ENCODE measurements at places on chromosomes 1 and 21.

DNA sequence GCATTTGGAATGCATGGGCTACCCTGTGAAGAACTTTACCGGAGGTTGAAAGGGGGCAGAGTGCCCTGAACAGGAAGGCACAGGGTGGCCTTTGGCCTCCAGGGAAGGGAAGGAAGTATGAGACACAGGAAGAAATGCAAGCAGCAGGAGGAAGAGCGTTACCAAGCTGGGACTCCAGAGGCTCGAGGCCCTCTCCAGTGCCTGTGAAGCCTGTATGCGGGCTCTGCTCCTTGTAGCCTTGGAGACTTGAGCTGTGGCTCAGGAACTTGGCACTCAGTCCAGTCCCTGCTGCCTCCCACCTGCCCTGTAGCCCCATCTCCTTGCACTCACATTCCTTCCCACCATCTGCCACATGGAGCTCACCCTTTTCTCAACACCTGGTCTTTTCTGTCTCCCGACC lies 33.5 kb upstream of the RNF19B start:
- DNase-seq, result no peak

DNA sequence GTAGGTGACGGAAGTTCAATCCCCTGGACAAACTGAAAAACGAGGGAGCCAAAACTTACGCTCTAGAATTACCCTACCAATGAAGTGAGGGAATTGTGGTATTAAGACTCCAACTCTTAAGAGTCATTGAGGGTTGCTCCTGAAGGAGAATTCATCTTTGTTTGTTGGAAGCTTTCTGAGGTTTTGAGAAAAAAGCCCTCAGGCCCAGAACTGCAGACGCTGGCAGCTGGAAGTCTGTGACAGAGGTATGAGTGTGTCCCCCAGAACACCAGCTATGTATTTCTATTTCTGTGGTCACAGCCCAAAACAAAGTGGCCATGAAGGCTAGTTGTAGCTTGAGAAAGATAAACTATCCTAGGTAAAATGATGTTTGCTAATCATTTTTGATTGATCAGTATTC lies 438.8 kb upstream of the B3GALT2 start:
- DNase-seq, result no peak

DNA sequence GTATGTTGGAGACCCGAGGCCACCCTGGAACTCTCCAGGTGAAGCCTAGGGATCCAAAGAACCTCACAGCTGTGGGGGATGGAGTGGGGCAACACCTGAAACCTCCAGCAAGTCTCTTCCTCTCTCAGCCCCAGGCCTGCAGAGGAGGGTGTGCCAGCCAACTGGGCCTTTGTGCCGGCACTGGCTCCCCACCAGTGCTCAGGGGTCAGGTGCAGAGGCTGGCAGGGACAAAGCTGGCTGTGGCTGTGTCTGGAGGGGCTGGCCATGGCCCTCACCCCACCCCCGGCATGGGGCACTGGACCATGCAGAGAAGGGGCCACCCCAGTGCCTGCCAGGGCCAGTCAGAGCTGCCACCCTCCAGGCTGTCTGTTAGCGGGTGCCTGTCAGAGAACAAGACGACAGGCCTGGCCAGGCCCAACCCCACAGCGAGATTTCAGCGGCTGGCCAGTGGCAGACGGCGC lies 3.9 kb downstream of the COL18A1 start:
- no peak for DNase-seq

- DNase-seq, result peak; percentile 86
Measured at GRCh38 chr1:15603050-15603965, 13.9 kb upstream of the DDI2 start.

GRCh38 chr1:29986986-29987385 lies 736.4 kb downstream of the MATN1 start:
- no peak for DNase-seq

DNA sequence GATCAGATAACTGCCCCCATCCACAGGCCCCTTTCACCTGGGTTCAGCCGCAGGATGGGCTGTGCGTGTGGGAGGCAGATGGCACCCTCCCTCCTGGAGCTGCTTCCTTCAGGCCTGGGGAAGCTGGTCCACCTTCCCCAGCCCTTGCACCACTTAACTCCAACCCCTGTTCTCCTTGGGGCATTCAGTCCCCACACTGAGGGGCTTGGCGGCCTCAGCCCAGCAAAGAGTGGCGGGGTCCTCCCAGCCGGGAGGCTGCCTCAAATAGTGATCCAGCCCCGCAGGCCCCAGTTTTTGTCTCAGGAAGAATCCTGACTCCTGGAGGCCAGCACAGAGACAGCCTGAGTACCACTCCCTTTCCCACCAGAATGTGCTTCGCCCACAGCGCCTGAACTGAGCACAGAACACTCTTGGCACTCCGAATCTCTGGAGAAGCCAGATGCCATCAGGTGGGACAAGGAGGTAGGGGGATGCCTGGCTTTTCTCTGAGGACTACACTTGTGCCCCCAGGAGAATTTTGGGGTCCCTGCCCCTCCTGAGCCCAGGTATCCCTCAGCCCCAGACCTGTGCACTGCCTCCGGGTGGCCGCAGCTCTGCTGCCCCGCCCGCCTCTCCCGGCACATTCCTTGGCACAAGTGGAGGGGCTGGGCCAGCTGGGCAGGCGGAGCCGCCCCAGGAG lies 936 bp downstream of the PAQR6 start:
- no peak for DNase-seq

- DNase-seq, result no peak
Measured at GRCh38 chr1:74830766-74831165, 97.8 kb downstream of the TYW3 start.

DNA sequence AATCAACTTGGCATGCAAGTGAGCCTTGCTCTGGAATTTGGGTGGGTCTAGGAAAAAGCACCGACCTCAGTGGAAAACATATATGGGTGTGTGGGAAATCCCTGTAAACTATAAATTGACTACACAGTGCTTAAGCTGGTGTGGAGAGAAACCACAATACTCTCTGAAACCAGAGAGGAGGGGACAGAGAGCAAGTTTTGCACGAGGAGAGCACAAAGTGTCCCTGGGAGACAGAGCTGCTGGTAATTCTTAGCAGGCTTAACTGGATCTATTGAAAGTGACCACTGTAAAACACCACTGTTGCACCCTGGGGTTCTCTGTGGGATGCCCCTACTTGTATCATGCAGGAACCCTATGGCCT lies 12.8 kb downstream of the KCNJ15 start:
- no peak for DNase-seq

DNA sequence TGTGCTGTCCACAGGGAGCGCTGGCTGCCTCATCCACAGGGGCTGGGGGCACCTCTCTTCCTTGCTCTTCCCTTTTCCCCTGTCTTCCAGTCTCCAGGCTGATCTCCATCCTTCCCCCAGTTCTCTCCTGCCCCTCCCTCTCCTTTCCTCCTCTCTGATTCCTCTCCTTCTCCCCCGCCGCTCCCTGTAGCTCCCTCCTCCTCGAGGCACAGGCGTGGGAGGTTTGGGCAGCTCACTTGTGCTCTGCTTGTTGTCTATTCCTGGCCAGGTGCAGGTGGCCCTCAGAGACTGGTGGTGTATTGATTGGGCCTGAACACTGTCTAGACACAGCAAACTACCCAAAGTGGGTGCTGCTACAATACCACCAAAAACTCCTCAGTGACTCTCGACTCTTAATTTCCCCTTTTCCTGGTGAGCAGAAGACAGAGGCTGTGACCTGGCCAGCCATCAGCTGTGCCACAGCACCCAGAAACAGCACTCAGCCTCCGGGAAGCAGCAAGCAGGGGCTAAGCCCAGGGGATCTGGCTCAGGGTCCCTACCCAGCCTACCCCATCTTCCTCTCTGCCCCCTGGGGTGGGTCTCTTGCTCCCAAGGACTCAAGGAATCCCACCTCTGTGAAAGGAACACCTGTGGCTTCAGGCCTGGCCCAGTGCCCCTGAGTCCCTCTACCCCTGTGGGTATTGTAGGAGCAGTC lies 93.3 kb downstream of the DDX20 start:
- DNase-seq, result no peak

- no peak for DNase-seq
Measured at GRCh38 chr1:37726751-37727585, 34.7 kb downstream of the CDCA8 start.

DNA sequence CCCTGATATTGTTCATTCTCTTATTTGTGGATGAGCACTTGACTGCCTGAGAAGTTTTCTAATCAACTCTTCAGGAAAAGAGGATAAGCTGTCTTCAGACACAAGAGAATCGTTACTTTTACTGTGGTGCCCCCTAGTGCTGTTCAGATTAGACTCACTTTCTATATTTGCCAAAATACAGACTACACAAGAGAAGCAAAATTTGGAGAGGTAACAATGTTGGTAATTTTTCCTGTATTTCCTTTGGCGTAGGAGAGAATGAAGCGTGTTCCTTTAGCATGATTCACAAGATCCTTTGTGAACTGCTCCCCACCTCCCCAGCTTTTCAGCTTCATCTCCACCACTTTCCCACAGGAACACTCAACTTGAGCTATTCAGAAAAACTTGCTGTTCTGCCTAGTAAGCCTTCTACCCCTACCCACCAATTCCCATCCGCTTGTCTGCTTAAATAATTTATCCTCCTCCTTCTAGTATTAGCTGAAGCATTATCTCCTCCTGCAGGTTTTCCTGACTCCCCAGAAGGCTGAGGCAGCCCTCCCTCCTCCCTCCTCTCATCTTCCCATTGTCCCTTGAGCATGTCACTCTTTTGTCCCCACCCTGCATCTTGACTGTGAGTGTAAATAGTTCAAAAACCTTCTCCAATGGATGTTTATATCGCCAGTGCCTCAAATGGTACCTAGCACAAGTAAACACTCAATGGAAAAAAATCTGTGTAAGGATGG lies 4.5 kb downstream of the TNFSF4 start:
- DNase-seq, result no peak

DNA sequence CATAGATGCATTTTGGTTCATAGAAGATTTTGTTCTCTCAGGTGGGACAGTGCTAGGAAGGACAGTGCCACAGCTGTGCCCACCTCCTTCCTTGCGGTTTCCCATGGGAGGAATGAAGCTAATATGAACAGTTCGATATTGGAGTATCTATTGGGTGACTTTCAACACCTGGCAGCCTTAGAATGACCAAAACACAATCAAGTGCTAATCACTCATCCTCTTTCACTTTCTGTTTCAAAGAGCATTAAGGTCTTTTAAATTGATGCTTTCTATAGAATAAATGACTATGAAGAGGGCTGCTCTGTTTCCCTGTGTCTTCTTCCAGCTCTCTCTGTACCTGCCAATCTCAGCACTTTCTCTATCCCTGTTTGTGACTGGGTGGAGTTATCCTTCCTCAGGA lies 784.0 kb downstream of the MRPL39 start:
- no peak for DNase-seq

GRCh38 chr1:202189001-202189790 lies 4.4 kb upstream of the LGR6 start:
- DNase-seq, result peak; percentile 84

DNA sequence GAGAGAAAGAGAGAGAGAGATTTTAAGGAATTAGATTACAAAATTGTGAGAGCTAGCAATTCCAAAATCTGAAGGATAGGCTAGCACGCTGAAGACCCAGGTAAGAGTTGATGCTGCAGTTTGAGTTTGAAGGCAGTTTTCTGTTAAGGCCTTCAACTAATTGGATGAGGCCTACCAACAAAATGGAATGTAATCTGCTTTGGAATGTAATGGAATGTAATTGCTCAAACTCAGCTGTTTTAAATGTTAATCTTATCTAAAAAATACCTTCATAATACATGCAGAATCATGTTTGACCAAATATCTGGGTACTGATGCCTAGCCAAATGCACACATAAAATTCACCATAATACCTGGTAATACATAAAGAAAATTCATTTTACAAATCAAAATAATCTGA lies 976.1 kb downstream of the LTN1 start:
- DNase-seq, result no peak

DNA sequence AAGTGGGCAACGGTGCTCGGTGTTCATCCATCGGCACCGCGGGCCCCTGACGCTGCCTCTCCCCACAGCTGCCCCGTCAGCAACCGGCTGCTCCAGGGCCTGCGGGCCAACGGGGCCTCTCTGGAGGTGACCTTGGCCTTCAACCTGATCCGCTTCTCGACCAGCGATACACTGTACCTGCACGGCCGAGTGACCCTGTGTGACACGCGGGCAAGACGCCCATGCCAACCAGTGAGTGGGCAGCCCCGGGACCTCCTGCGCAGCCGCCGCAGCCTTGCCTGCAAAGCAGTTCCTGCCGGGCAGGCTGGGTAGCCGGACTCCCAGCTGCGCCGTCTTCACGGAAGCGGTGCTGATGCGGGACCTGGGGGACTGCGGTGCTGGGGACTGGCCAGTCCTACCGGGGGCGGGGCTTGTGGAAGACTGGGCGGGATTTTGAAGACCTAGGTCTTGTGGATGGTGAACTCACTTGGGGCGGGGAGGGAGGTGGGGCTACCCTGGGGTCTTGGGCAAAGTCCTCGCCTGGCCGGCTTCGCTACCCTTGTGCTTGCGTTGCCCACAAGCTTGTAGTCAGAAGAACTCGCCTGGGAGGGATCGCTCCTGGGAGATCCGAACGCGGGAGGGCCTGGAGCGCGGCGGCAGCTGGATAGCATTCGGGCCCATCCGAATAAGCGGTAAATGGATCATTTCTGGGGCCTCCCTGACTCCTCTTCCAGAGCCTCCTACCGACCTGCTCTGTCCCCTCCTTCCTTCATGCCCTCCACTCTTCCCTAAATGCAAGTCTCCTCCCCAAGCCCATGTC lies 8.8 kb upstream of the CEP85 start:
- peak; percentile 22 for DNase-seq

DNA sequence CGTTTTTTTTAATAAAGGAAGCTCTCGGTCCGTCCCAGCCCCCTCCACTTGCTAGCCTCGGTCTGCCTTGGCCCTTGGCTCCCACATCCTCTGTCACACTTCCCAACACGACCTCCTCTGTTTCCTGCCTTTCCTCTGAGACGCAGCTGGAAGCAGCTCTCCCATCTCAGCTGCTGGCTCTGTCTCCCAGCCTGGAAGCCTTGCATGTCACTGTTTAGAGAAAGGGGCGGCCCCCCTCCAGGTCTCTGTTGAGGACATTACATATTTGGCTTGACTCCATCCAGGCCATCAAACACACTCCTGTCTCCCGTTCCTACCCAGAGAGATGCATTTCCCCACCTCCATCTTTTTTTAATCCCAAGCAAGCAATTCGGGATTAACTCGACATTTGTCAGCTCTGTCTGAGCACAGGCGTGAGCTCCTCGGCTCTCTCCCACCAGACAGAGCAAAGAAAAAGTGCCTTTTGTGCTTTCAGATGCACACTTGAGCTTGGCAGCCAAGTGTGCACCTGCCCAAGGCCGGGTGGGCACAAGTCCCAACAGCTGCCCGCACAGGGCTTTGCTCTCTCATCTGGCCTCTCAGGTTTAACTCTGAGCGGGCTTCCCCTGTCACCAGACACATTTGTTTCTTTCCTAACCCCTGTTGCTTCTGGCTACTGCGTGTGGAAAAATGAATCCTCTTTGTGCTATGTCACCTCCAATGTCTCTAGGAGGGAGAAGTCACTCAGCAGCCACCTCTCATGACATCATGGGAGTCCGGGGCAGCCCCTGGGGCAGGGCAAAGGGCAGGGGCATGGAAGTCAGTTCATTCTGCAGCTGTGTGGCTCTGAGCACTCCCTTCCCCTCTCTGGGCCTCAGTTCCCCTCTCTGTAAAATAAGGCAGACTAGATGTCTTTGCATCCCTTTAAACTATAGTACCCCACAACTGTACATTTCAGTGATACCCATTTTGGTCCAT lies 108.3 kb downstream of the KCND3 start:
- DNase-seq, result no peak

GRCh38 chr1:179785031-179785431 lies 41.9 kb downstream of the FAM163A start:
- DNase-seq, result no peak

- no peak for DNase-seq
Measured at GRCh38 chr1:161936786-161937185, 86.9 kb downstream of the OLFML2B start.

- DNase-seq, result no peak
Measured at GRCh38 chr1:221816899-221817298, 75.0 kb upstream of the DUSP10 start.
